Frontal cortex (tissue), 4 donors: ENCODE measurements at places on chromosomes 12 and 14.

GRCh38 chr14:35292770-35293561 lies 784 bp downstream of the PSMA6 start:
- DNase-seq, result no peak

DNA sequence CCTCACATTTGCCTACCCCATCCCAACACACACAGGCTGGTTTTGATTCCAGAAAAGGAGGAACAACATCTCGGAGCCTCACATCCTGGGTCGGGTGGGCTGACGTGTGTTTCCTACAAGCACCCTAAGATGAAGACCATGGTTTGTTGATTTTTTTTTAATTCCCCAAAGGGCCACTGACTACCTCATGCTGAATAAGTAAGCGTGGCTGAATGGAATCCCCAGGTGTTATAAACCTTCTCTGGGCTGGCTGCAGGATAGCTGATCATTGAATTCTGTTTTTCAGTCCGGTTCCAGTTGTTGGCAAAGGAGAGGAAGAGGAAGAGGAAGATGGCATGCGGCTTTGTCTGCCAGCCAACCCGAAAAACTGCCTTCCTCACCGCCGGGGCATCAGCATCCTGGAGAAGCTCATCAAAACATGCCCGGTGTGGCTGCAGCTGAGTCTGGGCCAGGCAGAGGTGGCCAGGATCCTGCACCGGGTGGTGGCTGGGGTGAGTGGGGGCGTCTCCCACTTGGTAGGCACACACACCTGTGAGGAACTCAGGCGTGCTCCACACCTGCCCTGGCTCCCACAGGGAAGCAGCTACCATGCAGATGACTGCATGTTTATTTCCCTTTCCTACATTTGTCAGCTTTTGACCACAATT lies 42.0 kb downstream of the RIN3 start:
- no peak for DNase-seq

DNA sequence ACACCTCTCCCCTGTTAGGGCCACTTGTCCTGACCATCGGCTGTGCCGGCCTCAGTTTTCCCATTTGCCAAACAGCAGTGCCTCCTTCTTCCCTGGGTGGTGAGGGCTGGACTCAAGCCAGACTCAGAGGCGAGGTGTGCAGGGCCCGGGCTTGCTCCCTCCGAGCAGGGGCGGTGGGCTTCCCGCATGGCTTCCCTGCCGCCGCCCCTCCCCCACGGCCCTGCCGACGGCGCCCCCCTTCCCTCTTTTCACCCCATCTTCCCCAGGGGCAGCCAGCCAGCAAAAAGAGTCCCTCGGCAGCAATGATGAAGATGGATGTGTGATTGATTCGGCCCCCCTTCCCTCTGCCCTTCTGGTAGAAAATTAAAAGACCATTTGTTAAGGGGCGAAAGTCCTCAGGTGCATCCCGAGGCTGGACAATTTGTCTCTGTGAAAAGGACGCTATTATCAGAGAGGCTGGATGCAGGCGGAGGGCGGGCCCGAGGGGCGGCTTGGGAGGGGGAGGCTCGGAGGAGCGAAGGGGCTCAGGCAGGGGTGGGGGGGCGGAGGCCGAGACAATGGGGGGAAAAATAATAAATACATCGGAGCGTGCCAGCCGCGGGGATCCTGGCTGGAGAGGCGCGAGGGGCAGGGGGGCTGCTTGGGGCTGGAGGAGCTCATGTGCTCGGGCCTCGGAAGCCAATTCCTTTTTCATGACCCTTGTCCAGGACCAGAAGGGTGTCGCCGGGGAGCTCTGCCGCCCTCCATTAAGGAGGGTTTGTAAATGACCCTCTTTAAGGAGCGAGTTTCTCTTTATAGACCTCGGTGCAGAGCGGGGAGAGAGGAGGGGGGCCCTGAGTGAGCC lies 48.0 kb upstream of the LHX5 start:
- no peak for DNase-seq

DNA sequence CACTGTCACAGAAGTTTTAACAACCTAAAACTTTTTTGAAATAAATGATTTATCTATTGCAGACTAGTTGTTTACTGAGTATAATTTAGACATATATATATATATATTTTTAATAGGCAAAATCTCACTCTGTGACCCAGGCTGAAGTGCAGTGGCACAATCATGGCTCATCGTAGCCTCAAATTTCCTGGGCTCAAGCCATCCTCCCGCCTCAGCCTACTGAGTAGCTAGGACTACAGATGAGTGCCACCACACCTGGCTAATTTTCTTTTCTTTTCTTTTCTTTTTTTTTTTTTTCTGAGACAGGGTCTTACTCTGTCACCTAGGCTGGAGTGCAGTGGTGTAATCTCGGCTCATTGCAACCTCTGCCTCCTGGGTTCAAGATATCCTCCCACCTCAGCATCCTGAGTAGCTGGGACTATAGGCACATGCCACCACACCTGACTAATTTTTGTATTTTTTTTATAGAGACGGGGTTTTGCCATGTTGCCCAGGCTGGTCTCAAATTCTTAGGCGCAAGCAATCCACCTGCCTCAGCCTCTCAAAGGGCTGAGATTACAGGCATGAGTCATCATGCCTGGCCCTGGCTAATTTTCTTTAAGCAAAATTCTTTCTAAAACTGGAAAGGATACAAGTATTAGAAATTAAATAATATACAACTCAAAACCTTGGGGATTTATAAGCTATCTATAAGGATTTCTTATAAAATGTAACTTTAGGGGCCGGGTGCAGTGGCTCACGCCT lies 23.1 kb downstream of the EEA1 start:
- no peak for DNase-seq

GRCh38 chr14:100317912-100318808 lies 5.0 kb upstream of the SLC25A47 start:
- peak; percentile 77 for DNase-seq

DNA sequence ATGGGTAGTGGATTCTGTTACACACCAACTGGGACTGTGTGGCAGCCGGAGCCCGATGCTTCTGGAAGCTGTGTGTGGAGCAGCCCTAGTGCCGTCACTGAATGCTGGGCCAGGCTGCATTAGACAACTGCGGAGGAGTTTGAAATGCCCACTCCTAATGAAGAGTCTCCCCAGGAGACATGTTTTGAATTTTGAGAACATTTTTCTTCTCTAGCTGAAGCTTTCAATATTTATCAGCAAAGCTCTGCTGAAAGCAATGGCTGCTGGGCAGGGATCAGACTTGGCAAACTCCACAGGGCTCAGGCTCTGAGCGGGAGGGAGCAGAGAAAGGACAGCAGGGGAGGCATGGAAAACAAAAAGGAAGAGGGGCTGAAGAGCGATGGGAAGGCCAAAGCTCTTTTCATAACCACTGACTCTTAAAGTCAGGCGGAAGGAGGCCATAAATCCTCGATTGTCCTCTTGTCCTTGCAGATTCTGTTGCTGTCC lies 189.1 kb downstream of the MON2 start:
- no peak for DNase-seq

- no peak for DNase-seq
These were observed 112.9 kb upstream of the ATXN7L3B start for GRCh38 chr12:74424778-74425177.

DNA sequence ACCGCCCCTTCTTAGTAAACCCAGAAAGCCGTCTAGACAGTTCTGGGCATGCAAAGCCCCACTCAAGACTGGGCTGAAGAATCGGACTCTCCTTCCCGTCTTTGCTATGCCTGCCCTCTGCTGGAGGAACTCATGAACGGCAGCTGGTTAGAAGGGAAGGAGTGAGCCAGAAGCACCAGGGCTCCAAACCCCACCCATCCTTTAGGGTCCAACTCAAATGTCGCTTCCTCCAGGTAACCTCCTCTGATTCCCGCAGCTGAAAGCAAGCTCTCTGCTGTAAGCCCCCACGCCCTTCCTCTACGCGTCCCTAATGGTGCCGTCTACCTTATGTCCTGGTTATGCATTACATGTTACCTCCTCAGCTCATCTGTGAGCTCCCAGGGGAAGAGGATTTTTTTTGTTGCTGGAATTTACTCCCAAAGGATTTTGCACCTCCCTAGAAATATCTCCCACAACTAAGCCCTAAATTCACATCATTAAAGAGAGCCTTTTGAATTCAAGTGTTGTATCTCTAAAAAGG lies 59.0 kb upstream of the SCN8A start:
- peak; percentile 49 for DNase-seq

DNA sequence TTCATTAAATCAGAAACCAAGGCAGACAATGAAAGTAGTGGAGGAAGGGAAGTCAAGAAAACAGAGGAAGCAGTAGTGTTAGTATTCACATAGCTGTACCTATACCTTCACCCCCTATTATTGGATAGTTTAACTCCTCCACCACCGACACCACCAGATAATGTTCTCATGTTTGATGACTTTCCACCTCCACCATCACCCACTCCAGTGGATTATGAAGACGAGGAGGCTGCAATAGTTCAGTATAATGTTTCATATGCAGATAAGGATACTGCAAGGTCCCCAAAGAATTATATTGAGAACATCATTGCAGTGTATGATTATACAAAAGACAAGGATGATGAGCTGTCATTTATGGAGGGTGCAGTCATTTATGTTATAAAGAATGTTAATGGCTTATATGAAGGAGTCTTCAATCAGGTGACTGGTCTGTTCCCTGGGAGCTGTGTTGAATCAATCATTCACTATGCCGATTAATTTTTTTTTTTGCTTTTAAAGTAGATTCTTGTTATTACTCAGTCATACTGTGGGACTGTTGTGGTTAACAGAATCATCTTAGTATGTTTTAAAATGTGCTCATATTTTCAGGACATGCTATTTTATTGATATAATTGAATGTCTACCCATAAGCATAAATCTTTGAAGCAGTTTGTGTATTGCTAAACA lies 32.2 kb upstream of the KTN1 start:
- DNase-seq, result no peak

GRCh38 chr14:34423445-34423844 lies 38.6 kb downstream of the SPTSSA start:
- no peak for DNase-seq

- no peak for DNase-seq
These were observed at the start of gene GPR132 for GRCh38 chr14:105065280-105066228. GPR132 (minus strand) TSS chr14:105065430; CDS start chr14:105055420, 10,010 bp downstream.

- DNase-seq, result no peak
These were observed 123.8 kb downstream of the ZFP36L1 start for GRCh38 chr14:68669111-68669511.

DNA sequence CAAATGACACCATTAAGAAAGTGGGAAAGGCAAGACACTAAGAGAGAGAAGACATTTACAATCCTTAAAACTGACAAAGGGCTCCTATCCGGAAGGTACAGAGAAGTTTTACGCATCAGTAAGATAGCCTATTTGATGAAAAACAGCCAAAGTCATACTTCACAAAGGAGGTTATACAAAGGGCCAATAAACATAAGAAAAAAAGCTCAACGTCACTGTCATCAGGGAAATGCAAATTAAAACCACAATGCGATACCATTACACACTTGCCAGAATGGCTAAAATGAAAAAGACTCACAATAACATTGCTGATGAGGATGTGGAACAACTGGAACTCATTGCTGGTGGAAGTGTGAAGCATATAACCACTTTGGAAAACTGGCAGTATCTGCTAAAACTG lies 168.6 kb upstream of the FAR2 start:
- no peak for DNase-seq

GRCh38 chr12:23066095-23066494 lies 441.1 kb downstream of the ETNK1 start:
- no peak for DNase-seq

DNA sequence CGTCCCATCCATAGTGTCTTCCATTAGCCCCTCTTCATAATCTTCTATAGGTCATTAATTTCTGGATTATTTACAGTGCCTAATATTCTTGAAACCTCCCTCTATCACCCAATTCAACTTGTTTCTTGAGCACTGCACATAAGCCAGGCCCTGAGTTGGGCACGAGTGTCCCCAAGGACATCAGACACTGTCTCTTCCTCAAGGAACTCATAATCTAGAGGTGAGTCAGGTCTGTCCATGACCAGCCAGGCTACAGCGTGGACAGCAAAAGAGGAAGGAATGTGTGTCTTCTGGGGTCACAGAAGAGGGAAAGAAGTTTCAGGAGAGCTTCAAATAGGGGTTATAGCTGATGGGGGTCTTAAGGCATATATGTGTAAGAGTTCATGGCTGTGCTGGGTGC lies 12.5 kb downstream of the SPTB start:
- no peak for DNase-seq

GRCh38 chr14:72816287-72816686 lies 77.6 kb downstream of the DPF3 start:
- DNase-seq, result no peak
